ENCODE measurements at places on chromosomes 12 and 14.

GRCh38 chr12:26606911-26607310 lies 226.1 kb downstream of the ITPR2 start:
- DNase-seq, result no peak

DNA sequence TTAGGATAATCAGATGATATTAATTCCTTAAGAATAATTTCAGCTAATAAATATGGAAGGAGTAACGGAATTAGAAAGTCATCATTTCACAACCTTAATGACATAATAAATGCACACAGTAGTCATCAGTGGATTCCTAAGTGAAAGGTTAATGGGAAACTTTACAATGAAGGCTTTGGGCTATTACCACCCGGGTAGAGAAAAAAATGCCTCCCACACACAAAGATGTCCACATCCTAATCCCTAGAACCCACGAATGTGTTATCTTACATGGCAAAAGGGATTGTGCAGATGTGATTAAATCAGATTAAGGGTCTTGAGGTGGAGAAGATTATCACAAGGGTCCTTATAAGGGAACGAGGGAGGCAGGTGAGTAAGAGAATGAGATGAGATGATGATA lies 5.6 kb downstream of the TMED10 start:
- no peak for DNase-seq

DNA sequence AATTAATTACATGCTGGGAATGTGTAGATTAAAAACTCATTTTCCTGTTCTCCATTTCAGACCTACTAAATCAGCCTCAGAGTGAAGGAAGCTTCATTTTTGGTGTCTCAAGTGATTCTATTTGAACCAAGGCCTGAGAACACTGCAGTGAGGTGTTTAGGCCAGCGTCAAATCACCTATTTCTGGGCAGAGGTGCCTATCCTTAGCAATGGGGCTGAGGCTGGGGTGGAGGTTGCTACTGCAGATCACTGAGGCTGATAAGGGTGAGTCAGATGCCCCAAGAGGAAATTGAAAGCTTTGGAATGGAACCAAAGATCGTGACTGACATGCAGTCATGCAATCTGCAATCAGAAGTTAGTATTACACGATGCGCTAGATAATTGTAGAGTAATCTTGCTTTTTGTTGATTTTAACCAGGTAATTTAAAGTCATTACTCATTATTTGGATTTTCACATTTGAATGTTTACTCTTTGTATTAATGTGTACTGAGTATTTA lies 4.4 kb downstream of the TXNRD1 start:
- peak; percentile 94 for DNase-seq

- no peak for DNase-seq
Observed at GRCh38 chr12:8912914-8913313, 1.4 kb upstream of the PHC1 start.

DNA sequence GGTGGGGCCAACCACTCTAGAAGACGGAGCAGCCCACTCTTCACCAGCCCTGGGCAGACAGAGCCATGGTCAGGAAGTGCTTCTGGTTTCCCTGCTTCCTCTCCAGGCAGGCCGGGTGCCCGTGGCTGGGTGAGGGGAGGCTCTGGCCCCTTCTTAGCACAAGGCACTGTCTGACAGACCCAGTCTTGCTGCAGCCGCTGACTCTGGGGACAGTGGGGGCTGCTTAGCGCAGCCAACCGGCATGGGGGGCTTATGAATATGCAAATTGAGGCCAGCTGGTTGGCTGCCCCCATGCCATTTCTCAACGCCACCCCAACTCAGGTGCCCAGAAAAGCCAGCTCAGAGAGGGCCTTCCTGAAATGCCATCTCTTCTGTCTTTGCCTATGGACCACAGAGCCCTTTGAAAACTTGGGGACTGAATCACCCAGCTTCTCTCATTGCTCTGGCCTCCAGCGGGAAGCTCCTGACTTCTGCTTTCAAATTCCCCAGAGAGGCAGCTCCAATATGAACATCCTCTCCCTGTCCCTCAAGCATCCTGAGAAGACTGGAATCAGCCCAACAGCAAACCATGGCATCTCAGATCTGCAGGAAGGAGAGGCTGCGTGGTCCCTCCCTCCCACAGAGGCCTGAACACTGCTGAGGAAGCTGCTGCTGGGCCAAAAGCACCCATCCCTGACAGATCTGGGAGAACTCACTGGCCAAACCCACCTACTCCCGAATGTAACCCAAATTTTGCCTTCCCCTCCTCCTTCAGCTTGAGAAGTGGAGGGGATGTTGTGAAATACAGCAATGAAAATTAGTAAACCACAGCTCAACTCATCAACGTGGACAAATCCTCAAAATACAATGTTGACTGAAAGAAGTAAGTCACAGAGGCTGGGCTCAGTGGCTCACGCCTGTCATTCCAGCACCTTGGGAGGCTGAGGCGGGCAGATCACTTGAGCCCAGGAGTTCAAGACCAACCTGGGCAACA lies at the start of gene PROX2:
PROX2 (minus strand) TSS at position 205 of the 973 bp plus-strand sequence. CDS start 12,311 bp downstream, outside the sequence.
- peak; percentile 21 for DNase-seq

DNA sequence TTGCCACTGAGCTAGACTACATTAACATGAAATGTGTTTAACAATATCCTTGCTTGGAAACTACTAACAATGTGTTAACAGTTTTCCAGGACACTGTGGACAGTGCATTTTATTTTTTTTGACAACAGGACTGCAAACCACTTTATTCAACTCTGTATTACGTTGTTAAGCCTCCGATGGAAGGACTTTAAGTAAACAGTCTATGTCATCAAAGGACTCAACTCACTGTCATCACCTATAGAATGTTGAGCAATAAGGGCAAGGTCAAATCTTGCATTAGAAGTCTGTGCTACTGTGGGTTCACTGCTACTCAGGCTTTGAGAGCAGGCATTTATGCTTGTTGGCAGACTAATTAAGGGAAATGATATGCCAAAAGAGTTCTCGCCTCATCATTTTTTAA lies 483.7 kb downstream of the FLRT2 start:
- no peak for DNase-seq

- no peak for DNase-seq
Observed at GRCh38 chr12:123498126-123498825, 35.2 kb downstream of the RILPL1 start.

DNA sequence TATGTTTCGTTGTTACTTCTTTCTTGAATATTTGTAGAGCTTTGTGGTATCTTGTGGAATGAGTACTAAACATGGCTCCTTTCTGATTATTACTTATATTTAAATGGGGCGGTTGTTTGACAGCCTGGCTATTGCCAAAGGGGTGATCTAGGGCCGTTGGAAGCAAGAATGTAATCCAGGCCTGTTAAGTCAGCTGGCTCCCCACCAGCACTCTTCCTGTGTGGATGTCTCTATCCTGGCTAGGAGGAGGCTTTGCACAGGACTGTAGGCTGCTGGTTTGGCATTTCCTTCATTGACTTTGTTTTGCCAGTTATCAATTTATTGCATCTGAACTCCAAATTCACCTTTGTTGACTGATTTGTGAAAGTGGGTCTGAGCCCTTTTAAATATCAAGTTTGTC lies 5.6 kb downstream of the FAM234B start:
- DNase-seq, result no peak

GRCh38 chr14:98138666-98139065 lies 1133.3 kb downstream of the BCL11B start:
- peak; percentile 79 for DNase-seq

- DNase-seq, result no peak
Observed at GRCh38 chr14:51014625-51015024, 70.3 kb upstream of the PYGL start.

DNA sequence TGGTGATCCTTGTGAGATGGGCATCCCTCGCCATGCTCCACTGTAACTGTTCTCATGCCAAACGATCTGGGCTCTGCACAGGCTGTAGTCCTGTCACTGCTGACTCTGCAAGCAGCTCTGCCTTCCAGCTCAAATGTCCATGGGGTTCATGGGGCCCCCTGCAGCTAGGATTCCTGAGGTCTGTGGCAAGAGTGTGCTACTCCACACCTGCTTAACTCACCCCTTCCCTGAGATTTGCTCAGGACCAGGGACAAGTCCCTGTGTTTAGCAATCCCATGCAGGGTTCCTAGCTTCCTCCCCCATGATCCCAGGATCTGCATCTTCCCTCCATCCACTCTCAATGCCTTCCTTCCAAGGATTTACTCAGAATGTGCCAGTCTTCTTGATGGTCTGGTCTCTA lies 241.0 kb downstream of the ASCL1 start:
- no peak for DNase-seq
